ENCODE measurements at places on chromosomes 6 and 20.
A peak's percentile ranks its signal among the peaks of the same experiment; 100 is the strongest.

GRCh38 chr6:18047406-18047805 is 60.0 kb upstream of the KIF13A start:
- DNase-seq, result peak; percentile 64

DNA sequence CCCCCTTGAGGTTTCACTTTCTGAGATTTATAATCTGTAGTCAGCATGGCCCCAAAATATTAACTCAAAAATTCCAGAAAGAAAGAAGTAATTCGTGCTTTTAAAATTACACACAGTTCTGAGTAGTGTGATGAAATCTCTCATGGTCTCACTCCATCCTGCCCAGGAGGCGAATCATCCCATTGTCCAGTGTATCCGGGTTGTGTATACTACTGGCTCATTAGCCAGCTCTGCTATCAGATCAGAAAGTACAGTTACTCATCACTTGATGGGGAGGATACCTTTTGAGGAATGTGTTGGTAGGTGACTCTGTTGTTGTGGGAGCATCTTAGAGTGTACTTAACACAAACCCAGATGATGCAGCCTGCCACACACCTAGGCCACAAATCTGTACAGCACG is 65.2 kb downstream of the CDC5L start:
- DNase-seq, result peak; percentile 45

GRCh38 chr20:11445891-11446290 is 471.8 kb upstream of the BTBD3 start:
- no peak for DNase-seq

DNA sequence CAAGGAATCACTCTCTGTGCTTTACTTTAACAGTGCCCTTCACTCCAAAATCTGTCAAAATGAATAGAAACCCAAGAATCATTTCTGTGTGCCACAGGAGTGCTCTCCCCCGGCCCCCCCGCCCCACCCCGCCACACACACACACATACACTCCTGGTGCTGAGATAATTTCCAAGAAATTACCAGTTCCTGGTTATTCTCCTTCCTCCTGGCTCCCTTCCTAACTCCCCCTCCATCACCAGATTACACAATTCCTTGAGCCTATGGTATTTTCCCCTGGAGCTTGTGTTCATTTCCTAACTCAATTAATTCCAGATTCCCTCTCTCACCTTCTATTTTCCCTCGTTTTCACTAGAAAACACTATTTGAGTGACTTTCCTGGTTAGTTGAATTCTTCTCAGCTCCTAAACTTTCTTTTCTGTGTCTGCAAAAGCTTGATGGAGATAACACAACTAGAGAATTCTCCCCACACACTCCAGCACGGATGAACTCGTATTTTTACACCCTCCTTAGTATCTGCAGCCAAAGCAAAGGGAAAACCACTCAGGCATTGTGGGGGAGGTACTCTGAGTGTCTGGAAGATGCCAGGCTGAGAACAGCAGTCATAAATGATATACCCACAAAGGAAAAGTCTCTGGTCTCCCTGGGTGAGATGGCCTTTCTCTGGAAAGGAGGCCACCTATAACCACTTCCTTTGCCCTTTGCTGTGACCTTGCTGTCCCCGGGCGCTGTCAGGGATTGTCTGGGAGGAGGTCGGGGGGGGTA is 1.9 kb upstream of the SLC24A3 start:
- no peak for DNase-seq

- no peak for DNase-seq
Observed at GRCh38 chr20:20755674-20756319, 43.4 kb upstream of the RALGAPA2 start.

GRCh38 chr20:54133434-54134427 is 40.1 kb downstream of the CYP24A1 start:
- DNase-seq, result no peak

DNA sequence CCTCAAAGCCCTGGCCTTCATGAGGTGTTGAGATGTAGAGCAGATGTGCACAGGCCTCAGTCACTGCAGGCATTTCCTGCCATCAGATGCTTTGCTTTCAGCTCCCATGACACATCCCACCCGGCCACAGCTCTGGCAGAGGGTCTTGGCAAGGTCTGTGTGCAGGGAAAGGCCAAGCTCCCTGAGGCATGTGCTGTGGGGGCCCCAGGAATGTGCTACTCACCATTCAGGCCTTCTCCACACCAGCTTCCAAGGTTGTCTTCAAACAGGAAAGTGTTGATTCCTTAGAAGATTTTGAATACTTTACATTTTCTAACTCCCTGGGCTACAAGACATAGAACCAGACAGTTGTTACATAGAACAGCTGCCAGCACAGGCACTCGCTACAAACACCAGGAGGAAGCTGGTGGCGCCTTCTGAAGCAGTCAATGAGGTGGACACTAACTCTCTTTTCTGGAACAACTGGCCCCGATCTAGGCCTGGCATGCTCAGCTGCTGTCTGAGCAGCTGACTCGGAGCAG is 27.8 kb downstream of the CASS4 start:
- peak; percentile 97 for DNase-seq

GRCh38 chr6:137589067-137589848 is 95.1 kb upstream of the OLIG3 start:
- DNase-seq, result peak; percentile 31

GRCh38 chr6:108438918-108439317 is 121.8 kb upstream of the FOXO3 start:
- no peak for DNase-seq

GRCh38 chr6:410555-411395 is 19.2 kb downstream of the IRF4 start:
- DNase-seq, result no peak

GRCh38 chr20:46349742-46350056 is 41.4 kb upstream of the CDH22 start:
- DNase-seq, result no peak

GRCh38 chr20:15011631-15012030 is 674.2 kb upstream of the FLRT3 start:
- no peak for DNase-seq

GRCh38 chr20:41003143-41003935 is 25.3 kb upstream of the TOP1 start:
- DNase-seq, result peak; percentile 99

DNA sequence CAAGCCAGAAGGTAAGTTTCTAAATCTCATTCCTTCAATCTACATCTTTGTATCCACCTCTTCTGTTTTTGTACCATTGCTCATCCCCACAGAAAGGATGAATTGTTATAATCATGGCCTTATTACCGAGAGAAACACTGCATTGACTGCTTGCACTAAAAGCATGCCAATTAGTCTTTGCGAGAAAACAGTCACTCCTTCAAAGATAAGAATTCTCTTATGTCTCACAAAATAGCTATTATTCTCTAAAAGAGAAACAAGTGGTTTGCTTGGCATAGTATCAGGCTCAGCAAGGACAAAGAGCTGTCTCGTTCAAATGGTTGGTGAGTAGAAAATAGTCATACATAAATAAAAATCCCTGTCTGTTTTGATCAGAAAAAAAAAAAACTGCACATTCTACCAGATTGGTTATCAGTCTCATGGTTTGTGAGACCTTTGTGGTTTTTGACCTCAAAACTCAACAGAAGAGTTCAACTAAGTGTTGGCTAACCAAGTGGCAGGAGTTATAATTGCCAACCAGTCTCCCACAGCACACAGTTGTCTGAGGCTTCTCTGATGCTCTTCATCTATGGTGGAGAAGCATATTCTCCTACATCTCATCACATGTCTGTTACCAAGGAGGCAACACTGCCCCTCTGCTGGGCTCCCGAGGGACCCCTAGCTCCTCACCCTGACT is 35.1 kb upstream of the ARMH2 start:
- no peak for DNase-seq

DNA sequence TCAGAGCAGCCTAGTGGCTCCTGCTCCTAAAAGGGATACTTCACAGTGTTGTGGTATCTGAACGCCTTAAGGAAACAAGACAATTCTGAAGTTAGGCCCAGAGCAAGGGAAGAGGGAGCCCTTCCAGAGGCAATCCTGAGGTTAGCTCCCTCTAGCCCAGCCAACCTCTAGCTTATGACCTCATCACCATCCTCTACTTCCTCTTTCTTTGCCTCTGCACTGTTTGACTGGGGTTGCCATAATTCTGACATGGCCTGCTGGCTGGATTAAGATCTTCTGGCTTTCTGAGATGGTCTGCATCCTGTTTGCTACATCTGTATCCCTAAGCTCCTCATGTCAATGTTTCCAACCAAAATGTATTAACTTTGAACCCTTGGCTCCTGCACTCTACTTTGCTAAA is 23.3 kb upstream of the BMP2 start:
- DNase-seq, result no peak

- no peak for DNase-seq
Observed at GRCh38 chr6:13920552-13920951, 4.2 kb upstream of the RNF182 start.

GRCh38 chr6:37134396-37135191 is 35.4 kb upstream of the PIM1 start:
- peak; percentile 93 for DNase-seq

DNA sequence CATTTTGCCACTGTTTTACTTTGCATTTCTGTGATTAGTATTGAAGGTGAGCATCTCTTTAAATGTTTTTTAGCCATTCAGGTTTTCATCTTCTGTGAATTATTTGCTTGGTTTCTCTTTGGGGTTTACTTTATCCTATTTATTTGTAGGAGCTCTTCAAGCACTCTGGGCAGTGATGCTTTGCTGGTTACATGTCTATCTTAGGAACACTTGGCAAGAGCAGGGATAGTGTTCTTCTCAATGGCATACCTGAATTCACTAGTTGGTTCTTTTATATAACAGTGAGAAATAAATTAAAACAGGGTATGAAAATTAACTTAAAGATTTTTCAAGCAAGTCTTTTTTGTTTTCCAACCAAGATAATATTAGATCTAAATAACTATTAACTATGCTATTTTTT is 119.7 kb upstream of the BACH2 start:
- no peak for DNase-seq

DNA sequence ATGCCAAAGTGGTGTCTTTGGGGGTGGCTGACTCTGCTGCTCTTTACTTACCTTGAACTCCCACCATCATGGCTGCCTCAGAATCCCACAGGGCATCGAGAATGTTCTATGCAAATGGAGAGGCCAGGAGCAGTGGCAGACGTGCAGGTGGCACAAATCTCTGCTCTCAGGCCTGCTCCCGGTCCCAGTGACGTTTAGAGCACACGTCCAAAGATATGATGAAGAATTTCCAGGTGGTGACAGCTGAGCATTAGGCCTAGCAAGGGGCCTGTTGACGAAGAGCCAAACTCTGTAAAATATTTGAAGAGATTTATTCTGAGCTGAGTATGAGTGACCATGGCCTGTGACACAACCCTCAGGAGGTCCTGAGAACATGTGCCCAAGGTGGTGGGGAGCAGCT is 19.0 kb upstream of the UNC93A start:
- no peak for DNase-seq

DNA sequence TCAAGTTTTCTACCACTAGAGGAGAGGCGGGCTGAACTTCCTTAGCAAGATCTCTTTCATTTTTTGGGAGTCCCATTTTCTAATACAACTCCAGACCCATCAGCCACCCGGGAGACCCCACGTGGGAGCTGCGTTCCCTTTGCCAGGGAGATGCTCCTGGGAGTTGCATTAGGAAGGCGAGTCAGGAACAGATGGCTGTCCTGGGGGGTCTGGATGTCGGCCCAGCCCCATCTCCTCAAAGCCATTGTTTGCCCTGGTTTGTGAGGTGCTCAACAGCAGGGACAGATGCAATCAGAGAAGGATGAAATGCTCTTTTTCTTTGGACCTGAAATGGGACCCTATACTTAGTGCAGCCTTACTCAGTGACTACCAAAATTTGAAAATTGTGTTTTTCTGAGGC is 39.4 kb downstream of the CARMIL1 start:
- DNase-seq, result no peak

DNA sequence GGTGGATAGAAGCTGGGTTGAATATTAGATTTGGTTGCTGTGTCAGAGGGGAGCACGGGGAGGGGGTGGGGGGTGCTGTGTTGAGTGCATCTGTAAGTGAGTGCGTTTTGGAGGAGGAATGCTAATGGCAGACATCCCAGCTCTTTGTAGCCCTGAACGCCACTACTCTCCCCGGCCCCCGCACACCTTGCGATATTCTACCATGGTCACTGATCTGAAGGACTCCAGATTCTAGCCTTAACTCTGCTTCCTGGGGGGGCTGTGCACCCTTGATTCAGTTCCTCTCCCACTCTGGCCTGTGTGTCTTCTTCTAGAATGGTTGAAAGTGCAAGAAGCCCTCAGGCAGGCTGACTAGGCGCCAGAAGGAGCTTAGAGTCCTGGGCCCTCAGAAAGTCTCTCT is 7.1 kb downstream of the GLP1R start:
- DNase-seq, result no peak

GRCh38 chr6:5398530-5398929 is 137.2 kb downstream of the FARS2 start:
- DNase-seq, result peak; percentile 42

GRCh38 chr6:132003516-132004178 is 52.5 kb upstream of the CCN2 start:
- no peak for DNase-seq

DNA sequence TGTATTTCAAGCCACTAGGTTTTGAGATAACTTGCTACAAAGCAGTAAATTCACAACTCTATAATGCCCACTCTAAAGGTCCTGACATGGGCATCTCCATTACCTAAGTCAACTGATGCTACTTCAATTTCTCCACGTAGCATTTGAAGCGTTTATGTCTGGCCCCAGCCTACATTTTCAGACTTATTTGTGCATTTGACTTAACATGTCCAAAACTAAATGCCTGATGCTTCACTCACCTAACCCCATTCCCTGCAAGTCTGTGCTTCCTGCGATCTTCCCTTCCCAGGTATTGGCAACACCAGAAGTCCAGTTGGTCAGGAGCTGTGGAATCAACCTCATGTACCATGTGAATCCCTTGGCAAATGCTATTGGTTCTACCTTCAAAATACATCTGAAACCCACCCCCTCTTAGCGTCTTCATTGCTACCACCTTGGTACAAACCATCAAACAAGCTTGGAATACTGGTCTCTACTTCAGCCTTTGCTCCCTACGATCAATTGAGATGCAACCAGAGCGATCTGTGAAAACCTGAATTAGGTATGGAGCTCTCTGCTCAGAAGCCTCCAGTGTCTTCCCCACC is 12.8 kb upstream of the ZNFX1 start:
- no peak for DNase-seq

GRCh38 chr20:37504404-37505096 is 16.5 kb upstream of the NNAT start:
- no peak for DNase-seq

GRCh38 chr6:36875250-36875633 is 639 bp upstream of the PPIL1 start:
- DNase-seq, result no peak

Measured in astrocyte of the spinal cord (primary cell).